Peyer's patch (tissue), 4 donors: ENCODE measurements at places on chromosomes 16 and 17. TPM values are rescaled to one million over a fixed set of nuclear protein-coding genes. Genes with fewer than 3 reads are reported as not detected.

Gene TMEM92
- total RNA-seq, result 50.4 TPM

Gene KRTAP4-3
- total RNA-seq, result not detected

Gene SLC22A31
- total RNA-seq, result 0.53 TPM

DNA sequence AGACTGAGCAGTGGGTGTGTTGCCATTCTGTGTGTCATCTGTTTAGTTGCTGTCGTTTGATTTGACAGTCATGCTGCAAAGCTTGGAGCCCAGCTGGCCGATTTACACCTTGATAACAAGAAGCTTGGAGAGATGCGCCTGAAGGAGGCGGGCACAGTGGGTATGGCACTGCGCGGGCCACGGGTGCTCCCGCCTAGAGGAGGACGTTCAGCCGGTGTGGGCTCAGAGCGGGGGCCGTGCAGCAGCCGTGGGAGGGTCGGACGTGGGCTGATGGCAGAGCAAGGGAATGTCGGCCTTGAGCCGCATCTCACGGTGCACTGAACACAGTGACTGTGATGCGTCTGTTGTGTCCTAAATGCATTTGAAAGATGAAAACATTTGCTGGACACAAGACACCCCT, 3.7 kb downstream of the FN3KRP start:
- DNase-seq, result no peak

DNA sequence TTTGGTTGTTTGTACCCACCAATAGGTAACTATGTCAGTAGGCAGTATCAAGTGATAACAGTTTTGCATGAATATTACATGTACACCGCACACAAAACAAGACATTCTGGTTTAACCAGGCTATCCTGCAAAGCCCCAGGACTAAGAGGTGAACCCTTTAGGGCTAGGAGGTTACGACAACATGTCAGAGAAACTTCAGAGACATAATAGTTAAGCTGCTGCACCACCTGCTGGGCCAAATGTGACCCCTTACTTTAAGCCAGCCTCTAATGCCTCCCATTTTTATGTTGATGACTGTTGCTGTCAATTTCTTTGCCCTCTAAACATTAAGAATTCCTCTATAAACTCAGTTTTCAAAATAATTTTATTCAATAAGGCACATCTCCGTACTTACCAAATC, 15.4 kb downstream of the SRP68 start:
- no peak for DNase-seq

- no peak for DNase-seq
These were observed 142.5 kb downstream of the IRX3 start for GRCh38 chr16:54143934-54144571.

- no peak for DNase-seq
These were observed 28.2 kb downstream of the USP31 start for GRCh38 chr16:23121024-23121423.

GRCh38 chr17:7063518-7064094, 16.4 kb downstream of the CLEC10A start:
- DNase-seq, result no peak

DNA sequence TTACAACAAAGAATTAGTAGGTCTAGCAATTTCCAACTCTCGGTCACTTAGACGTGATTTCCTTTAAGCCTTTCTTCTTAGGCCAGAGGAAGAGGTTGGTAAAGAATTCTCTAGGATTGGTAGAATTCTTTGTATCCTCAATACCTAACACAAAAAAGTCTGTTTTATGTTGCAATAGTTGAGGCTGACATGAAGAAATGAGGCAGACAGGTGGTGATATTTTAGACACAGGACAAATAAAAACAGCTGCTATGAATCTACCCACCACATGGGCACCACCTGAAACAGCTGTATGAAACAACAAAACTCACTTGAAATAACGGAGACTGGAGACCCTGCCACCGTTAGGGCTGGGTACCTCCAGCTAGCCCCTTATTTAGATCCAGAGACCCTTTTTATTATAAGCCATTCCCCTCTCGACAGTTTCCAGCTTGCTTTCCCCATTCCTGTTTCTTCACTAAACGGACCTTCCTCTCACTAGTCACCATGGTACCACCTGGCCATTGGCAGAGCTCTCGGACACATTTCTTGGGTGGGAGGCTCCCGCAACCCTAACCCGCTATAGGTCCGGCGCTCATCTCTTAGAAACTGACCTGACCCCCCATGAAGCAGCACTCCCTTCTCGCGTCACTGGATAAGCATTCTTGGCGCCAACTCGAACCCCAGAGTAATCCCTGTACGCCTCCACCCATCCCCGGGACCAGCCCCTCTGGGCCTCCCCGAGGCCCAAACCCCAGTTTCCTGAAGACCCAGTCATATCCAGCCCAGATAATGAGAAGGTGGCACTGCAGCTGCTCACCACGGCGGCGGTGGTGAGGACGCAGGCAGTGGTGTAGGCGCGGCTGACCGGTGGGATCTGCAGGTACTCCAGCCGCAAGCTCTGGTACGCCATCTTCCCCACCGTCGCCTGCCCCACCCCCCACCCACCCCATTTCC, at the start of gene DERL2:
Gene DERL2, minus strand, starts transcription at position 909 of the 936 bp plus-strand sequence. Its CDS starts 17 bp downstream, at position 892.
- no peak for DNase-seq

GRCh38 chr17:4553669-4554068, 1.5 kb downstream of the MYBBP1A start:
- no peak for DNase-seq

DNA sequence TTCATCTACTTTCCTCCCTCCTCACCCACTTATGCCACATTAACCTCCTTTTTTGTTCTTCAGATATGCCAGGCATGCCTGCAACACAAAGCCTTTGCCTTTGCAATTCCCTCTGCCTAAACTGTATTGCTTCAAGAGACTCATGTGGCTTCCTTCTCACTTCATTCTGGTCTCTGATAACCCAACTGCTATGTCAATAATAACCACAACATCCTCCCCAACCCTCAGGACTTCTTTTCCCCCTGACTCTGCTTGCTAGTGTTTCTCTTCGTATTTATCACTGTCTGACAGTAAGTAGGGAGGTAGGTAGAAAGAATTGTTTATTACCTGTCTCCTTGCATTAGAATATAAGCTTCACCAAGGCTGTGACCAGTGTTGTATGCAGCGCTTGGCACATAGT, 22.4 kb downstream of the RBL2 start:
- peak; percentile 25 for DNase-seq

GRCh38 chr17:792277-792676, 10.1 kb downstream of the MRM3 start:
- no peak for DNase-seq

DNA sequence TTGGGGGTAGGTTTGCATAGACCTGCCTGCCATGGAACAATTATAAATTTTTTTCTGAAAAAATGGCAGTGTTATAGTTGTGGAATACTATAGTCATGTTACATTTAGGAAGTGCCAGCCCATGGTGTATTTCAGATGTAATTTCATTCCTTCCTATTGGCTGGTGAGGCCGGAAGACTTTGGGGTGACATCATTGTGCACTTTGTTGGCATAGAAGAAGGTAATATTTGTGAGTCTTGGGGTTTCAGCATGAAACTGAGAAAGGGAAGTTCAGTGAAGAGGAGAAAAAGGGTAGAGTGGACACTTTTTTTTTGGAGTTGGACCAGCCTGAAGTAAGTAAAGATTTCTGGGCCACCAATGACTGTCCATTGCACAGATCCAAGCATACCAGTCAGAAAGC, 16.0 kb upstream of the HEATR6 start:
- DNase-seq, result peak; percentile 46
